Fibroblast of upper back skin (primary cell): ENCODE measurements at places on chromosomes 1 and 21.
A peak's percentile ranks its signal among the peaks of the same experiment; 100 is the strongest.

DNA sequence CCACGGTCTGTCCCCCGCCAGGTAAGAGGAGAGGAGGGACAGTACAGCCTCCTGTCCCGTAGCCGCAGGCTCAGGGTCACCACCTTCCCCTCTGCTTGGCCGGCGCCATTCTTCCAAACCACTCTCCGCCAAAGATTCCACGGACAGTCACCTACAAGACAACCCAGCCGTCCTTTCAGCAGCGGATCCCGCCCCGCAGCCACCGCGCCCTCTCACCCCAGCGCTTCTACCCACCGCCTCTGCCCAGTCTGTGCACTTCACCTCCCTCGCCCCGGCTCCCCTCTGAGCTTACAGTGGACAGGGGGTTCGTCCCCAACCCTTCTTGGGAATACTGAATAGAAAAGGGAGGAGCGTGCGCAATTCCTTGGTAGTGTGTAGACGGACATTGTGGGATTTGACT lies 319.6 kb downstream of the FAM72C start:
- DNase-seq = no peak

DNA sequence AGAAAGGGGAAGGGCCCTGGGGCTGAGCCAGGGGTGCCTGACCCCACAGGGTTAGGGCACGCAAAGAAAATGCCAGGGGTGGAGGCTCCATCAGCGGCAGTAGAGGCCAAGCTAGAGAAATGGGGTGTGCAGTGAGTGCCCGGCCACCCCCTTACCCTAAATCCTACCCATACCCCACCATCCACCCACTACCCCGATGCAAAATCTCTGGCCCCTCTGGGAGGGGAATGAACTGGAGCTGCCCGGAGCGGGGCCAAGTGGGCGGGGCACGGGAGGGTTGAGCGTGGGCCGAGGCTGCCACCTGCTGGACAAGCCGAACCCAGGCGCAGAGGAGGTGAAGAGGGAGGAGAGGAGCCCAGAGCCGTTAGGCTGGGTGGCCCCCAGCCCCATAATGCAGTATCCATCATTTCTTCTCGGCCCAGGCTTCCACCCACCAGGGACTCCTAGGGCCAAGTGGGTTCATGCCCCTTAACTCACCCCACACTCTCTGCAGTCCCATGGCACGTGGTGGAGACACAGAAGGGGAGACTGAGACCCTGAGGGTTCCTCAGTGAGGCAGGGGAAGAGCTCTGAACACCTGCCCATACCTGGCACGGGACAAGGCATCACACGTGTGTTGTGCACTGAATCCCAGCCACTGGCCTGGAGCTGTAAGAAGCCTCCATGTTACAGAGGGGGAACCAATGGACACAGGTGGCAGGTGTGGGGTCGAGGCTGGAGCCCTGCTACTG lies 1.4 kb upstream of the C1QC start:
- DNase-seq = peak; percentile 35

- peak; percentile 39 for DNase-seq
Measured at GRCh38 chr1:81950591-81951244, 150.0 kb downstream of the ADGRL2 start.

DNA sequence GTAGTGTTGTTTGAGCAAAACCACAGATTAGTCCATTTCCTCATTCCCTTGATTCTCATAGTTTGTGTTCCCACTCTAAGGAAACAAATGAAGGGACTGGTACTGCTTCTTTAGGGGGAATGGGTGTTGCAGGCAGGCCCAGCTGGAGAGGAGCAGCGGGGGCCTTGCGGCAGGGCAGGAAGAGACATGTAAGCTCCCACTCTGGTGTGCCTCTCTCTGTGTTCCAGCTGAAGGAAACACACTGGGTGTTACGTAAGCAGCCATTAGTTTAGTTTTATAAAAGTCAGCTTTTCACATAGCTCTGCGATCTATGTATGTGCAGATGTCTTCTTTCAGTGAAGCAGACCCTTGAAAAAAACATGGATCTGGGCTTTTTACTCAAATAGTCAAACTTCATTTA lies 99.5 kb downstream of the CACHD1 start:
- no peak for DNase-seq

DNA sequence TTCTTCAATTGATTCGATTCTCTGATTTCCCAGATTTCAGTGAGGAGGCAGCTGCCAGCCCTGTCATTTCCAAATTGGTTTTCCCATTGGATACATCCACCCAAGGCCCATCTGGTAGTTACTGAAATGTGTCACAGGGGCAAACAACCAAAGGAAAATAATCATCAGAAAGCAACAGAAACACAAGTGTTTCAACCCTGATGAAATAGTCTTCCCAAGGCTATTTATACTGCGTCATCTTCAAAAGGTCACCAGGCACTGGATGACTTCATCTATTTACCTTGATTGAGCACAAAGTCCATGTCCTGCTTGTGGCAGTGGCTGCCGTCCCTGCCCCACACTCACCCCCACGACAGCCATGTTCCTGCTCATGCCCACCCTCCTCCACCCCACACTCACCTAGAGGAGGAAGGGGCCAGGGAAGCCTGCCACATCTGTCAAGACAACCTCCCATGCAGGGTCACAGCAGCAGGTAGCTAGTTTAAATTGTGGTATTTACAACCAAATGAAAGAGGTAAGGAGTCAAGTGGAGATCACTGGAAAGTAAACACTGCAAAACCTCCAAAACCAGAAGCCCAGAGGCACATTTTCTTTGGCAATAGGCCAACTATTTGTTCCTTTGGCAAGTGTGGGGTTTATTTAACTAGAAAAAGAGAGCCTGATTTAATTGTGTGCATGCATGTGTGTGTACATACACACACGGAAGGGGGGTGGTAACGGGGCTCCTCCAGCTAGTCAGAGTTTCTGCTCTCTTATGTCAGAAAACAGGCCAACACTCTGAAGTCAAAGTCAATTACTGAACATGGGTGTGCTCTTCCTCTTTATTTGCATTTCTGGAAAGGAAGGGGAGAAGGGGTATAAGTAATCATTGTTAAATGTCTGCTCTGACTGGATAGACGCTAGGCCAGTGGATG lies 49.5 kb upstream of the RAB4A start:
- no peak for DNase-seq

DNA sequence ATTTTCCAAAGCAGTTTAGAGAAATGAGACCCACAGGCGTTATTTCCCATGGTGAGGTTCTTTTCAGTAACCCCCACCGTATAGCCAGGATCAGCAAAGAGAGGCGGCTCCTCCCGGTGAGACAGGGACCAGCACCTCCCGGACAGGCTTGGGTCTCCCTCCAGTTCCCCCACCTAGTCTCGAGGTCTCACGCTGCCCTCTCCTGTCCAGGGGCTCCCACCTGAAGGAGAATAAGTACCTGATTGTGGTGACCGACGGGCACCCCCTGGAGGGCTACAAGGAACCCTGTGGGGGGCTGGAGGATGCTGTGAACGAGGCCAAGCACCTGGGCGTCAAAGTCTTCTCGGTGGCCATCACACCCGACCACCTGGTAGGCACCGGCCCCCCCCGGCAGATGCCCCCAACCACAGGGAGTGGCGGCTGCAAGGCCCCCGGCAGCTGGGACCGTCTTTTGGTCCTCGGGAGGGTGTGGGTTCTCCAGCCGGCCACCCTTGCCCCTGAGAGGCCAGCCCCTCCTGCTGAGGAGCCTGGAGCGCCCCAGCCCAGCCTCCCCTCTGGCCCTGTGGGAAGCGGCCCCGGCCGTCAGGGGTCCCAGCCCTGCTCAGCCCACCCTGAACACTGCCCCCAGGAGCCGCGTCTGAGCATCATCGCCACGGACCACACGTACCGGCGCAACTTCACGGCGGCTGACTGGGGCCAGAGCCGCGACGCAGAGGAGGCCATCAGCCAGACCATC lies 4.9 kb downstream of the COL6A1 start:
- DNase-seq = no peak

DNA sequence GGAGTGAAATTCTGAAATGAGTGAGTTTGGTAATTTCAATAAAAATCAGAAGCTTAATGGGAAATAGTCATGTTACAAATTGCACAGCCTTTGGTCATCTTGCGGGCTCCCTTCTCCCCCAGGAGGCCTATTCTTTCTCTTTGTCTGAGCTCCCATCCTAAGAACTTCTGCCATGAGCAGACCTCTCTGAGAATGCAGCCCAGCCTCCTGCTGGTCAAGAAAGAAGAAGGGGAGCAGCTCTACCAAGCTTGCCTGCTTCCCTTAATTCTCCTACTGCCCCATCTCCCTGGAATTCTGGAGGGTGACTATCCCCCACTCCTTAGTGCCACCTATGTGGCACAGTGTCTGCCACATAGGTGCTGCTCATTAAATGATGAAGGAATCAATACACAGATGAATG lies 300.7 kb upstream of the DAB1 start:
- DNase-seq = no peak

DNA sequence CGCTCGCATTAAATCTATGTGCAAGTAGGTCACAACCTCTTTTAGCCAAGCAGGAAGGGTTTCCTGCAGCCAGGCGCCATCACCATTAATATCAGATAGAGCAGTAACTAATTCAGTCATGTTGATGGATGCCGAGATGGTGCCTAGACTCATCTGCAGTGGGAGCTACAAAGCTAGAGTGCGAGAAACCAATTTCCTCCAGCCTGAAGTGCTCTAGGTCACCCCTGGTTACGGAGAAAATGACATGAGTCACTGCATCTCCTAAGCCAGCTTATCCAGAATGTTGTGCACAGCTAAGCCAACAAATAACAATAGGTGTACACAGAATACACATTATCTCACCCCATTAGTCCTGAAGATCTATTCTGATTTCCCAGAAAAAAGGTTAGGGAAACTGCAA lies 36.0 kb downstream of the OVAAL start:
- no peak for DNase-seq

DNA sequence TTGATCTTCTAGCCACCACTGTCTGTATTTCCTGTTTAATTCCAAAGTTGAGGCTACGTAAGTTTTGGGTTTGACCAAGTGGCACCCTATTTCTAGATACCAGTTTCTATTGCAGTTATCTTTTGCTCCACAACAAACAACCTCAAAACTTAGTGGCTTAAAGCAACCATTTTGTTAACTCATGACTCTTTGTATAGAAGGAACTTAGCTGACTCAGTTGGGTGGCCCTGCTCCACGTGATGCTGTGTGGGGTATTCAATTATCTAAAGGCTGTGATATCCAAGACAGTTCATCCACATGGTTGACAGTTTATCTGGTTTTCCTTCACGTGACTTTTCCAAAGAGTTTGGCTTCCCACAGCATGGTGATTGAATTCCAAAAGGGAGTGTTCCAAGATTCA lies 34.8 kb downstream of the PDC start:
- DNase-seq = no peak

DNA sequence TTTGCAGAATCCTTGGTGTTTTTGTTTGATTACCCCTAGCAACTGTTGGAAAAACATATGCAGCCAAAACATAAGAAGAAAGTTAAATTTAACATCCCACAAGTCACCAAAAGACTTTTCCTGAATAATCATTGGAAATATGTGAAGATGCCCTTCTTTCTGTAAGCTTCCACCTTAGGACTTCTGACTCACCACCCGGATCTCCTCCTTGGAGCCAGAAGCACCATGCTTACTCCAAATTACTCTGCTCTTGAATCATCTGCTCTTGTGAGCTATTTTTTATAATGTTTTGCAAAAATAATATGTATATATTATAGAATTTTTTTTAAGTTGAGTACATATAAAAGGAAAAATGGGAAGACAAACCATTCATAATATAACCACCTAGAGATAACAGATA lies 391.7 kb downstream of the KCTD3 start:
- peak; percentile 65 for DNase-seq
